GM12865 (cell line): ENCODE measurements at places on chromosomes 5 and 9.

DNA sequence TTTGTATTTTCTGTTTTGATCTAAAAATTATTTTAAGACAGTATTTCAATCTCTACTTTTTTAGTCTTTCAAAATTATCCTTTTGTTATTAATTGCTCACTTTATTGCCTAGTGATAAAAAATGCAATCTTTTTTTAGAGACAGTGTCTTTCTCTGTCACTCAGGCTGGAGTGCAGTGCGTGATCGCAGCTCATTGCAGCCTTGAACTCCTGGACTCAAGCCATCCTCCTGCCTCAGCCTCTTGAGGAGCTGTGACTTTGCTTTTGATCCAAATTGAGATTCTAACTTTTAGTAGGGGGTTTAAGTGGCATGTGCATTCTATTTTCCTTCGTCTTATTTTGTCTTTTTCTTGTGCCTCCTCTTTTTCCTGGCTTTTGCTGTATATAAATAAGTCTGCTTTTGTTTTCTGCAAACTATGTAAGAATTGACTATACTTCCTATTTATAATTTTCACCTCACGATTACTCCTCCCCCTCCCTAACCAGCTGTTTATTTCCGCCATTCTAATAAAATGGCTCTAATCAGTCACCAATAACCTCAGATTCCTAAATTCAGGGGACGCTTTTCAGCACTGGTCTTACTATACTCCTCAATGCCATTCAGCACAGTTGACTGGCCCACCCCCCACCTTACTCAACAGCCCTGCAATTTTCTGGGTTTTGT lies 32.3 kb downstream of the KLF9 start:
- DNase-seq = no peak

- DNase-seq = no peak
These were observed 1369.8 kb upstream of the CDH9 start for GRCh38 chr5:28408186-28408585.

DNA sequence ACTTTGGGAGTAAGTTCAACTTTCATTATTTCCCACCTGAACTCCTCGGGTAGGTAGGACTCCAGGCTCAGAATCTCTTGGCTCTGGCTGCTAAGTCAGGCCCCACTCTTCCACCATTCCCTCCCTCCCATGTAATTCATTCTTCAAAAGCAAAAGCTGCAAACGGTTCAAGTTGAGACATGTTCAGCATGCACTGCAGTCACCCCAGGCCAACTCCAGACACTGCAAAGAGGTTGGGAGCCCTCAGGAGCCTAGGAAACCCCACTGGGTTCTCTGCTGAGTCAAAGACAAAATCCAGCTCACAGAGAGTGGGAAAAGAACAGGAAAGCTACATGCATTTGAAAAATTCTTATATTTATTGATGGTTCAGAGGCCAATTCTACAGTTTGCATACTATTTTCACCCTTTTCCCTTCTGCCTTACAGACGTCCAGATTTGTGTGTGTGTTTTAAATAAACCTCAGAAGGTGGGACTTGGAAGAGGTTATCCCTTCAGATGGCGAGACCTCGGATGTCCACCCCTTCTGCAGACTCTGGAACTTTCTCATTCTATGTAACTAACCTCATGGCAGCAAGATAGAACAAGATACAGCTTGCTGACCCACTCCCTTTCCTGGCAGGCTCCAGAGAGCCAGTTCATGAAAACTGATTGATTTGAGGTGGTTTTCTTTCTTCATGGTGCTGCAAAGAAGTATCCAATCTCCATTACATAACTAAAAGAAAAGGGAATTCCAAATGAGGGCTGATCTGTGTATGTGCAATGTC lies 65.7 kb upstream of the EQTN start:
- no peak for DNase-seq

GRCh38 chr9:121835587-121836365 lies 184.3 kb downstream of the DAB2IP start:
- DNase-seq = no peak

DNA sequence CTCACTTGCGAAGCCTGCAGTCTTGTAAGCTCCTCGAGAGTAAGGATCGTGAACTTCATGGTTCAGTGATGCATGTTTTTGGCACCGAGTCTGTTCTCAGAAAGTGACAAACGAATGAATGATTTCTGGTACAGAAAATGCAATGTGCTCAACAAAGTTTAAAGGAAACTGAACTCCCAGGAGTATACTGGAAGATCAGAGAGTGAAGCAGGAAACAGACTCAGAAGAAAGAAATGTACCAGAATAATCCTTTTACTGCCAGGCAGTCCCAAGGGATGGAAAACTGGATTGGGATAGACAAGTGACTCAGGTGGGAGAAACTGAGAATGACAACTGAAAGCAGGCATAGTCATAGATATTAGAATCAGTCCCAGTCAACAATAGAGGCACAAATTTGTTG lies 420.6 kb downstream of the CTNND2 start:
- no peak for DNase-seq

DNA sequence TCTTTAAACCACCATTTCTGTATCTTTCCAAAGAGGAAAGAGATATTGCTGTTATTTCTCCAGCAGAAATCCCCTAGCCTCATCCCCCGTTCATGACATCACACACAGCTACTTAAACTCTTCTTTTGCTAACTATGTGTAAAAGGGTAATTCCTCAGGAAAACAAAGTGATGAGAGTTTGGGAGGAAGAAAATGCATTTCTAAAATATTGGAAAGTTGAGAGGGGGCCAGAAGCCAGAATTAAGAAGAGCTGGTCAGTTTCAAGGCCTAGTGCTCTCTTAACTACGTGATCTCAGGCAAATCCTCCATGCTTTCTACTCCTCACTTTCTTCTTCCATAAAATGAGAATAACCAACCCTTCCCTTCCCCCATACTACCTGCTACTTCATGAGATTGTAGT lies 109.4 kb downstream of the LIFR start:
- DNase-seq = no peak

GRCh38 chr9:96551403-96551802 lies 68.2 kb downstream of the CDC14B start:
- no peak for DNase-seq

GRCh38 chr9:91847581-91848091 lies 102.4 kb downstream of the ROR2 start:
- DNase-seq = peak; percentile 12

GRCh38 chr9:12817702-12818101 lies 42.9 kb downstream of the LURAP1L start:
- DNase-seq = no peak

DNA sequence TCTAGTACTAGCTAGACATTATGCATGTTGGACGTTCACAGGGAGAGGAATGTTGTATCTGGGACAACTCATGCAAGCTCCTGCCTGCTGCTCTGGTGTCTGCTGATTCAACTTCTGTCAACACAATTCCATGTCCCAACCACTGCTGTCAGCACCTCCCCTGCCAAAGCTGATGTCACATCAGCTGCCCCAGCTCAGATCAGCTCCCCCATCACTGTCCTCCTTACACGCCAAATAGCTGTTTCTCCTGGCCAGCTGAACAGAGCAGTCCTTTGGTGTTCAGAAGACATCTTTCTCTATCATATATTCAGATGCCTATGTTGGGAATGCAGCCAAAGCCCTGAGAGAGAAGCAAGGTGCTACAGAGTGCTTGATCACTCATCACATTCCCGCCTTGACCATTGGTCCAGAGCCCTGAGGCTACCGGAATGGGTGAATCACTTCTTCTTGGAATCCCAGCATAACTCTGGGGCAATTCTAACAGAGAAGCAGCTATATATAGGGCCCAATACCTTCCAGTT lies 223.3 kb downstream of the SEC61B start:
- DNase-seq = no peak

DNA sequence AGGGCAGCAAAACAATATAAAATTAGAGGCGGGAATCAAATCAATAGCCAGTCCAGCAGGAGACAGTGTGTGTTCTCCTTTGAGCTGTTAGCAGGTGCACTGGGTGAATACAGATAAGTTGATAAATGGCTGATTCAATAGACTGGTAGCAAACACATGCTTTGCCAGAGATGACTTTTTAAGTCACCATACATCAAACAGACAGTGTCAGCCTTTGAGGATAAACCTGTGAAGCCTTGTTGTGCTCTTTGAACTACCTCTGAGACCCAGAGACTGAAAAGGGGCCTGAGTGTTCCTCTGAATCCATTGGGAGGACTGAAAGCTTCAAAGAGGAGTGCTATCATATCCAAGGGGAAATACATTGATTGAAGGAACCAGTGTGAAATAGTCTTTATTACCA lies 301.9 kb downstream of the RASEF start:
- no peak for DNase-seq

- no peak for DNase-seq
These were observed 59.0 kb downstream of the LMX1B start for GRCh38 chr9:126672634-126673284.

- no peak for DNase-seq
These were observed 26.4 kb upstream of the TMOD1 start for GRCh38 chr9:97475059-97475458.

- DNase-seq = peak; percentile 78
These were observed 672.8 kb downstream of the ACTL7B start for GRCh38 chr9:108182950-108183381.

DNA sequence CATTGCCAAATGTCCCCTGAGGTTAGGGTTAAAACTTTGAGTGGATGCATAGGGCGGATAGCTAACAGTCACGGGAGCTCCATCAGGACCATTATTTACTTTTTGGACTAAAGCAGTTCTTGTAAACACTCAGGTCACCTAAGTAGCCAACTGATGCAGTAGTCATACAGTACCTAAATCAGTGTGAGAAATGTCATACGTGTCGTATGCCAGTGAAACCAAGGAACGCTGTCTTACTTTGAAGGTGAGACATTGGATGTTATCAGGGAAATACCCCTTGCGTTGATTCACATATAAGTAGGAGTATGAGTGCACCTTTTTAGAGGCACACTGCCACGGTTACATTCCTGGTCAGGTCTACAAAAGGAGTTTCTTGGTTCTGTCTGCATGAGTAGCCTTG lies 101.9 kb downstream of the LNPEP start:
- DNase-seq = no peak

GRCh38 chr9:115167175-115167574 lies 49.2 kb upstream of the TNC start:
- no peak for DNase-seq

GRCh38 chr9:752681-753200 lies 88.8 kb upstream of the DMRT1 start:
- no peak for DNase-seq

- no peak for DNase-seq
These were observed 3.1 kb downstream of the PTCH1 start for GRCh38 chr9:95513711-95514110.

DNA sequence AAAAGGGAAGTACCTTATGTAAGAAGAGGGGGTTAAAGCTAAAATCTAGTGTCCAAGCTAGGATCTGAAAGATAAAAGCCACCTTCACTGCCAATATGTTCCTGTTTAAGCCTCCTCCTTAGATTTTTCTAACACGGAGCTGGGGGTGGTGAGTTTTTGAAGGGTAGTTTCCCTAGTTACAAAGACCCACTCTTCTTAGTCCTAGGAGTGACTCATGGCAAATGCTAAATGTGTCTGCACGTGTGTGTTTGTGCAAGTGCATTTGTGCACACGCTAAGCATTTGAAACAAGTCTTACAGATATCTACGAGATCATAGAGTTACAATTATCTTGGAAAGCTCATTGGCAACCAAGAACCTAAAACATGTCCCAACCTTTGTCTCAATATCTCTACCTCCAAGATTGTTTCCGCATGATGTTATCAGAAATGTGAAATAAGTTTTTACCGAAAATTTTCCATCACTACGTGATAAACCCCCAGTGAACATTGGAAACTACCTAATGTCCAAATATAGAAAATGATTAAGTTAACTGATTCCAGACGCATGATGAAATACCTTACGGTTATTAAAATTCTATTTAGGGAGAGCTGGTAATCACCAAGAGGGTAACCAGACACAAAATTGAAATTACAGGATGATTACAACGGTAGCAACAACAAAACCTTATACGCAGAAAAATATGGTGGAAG lies 78.0 kb upstream of the HRH2 start:
- DNase-seq = no peak

DNA sequence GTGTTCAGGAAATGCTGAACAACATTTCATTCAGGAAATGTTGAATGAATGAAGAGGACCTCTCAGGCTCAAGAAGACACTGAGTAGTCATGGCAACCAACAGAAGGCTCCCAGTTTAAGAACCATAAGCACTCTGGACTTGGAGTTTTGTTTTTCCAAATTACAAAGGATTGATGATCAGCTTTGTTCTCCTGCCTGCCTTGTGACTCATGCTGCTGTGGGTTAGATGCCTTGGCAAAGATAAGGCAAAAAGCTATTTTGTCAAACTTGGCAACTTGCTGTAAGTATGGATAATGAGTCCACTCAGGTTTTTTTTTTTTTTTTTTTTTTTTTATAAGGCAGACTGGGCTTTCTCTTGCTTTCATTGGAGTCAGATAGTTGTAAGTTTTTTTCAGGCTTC lies 365.0 kb downstream of the TMEM232 start:
- DNase-seq = no peak

GRCh38 chr5:10469253-10470050 lies 27.8 kb downstream of the ROPN1L start:
- DNase-seq = no peak

- no peak for DNase-seq
These were observed 305.3 kb downstream of the NTRK2 start for GRCh38 chr9:84974855-84975254.

GRCh38 chr5:142827934-142828576 lies 57.9 kb downstream of the ARHGAP26 start:
- DNase-seq = no peak

- DNase-seq = peak; percentile 11
These were observed 56.3 kb downstream of the TBCA start for GRCh38 chr5:77719666-77720363.

DNA sequence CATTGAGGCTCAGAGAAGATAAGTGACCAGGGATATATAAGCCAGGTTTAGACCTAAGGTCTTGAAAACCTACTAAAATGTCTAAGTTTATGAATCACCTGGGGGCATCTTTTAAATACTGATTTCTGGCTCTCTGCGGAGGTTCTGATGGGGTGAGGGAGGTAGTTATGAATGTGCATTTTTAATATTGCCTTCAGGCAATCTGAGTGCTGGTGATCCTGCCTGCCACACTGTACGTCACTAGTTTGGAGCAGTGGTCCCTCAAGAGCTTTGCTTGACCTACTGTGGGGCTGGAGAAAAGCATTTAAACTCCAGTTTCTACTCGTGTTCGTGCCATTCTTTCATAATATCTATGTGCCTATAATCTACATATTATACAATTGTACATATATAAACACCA lies 36.1 kb downstream of the KLF4 start:
- DNase-seq = no peak

DNA sequence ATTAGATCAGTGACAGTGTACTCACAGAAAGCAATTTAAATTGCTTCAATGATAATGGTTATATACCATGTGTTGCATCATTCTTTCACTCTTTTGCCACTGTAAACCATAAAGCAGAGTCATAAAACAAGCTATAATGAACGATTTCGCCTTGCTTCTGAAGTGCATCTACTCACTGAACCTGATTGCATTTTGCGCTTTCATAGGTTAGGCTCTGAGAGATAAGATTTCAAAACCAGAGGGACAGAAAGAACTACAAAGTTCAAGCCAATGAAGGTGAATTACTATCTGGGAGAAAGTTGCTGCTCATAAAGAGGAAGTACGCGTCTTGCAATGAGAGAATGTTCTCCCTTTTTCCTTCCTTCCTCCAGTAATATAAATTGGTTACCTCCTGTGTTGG lies 412.7 kb downstream of the CETN3 start:
- DNase-seq = no peak

GRCh38 chr5:151862811-151863472 lies 61.7 kb downstream of the GLRA1 start:
- DNase-seq = peak; percentile 33

- DNase-seq = no peak
These were observed 18.9 kb upstream of the TMEM250 start for GRCh38 chr9:136137321-136138265.

GRCh38 chr9:134046894-134047681 lies 20.7 kb downstream of the BRD3 start:
- DNase-seq = no peak
